ENCODE measurements at places on chromosomes 7 and 10. TPM values are rescaled to one million over a fixed set of nuclear protein-coding genes. Genes with fewer than 3 reads are reported as not detected.
A peak's percentile ranks its signal among the peaks of the same experiment; 100 is the strongest.

DNA sequence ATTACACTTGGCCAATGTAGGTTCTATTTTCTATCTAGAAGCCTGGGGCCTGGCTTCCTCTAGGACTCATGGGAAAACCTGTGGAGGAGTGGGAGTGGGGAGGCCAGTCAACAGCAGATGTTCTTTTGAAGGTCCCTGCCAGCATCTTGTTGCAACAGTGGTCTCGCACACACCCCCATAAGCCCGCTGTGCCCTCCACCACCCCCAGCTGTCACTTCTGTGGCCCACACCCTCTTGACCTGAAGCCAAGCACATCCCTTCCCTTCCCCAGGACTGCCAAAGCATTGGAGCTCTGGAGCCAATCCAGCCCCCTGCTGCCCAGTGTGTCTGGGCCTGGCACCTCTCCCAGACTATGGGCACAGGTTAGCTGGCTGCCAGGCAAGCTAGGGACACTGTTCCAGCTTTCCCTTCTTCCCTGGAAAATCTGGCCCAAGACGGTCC is 1.9 kb upstream of the STX1A start:
- H3K27ac ChIP-seq, result peak overlapping the region; percentile 34
- no peaks in the 10 kb centered on the region for H3K27me3 ChIP-seq
- peak; percentile 87 for DNase-seq
- no peak overlapping the region for H3K4me3 ChIP-seq
- H3K4me1 ChIP-seq, result peaks cover 34% of the 10 kb centered on the region
- no peaks in the 10 kb centered on the region for H3K36me3 ChIP-seq

Gene PRLHR
- not detected for total RNA-seq

- peaks cover 15% of the 10 kb centered on the region for H3K4me1 ChIP-seq
- H3K27ac ChIP-seq, result no peak overlapping the region
- H3K4me3 ChIP-seq, result no peak overlapping the region
- no peak for DNase-seq
- H3K36me3 ChIP-seq, result no peaks in the 10 kb centered on the region
Observed at GRCh38 chr7:127803626-127804025, 151.6 kb downstream of the SND1 start.

DNA sequence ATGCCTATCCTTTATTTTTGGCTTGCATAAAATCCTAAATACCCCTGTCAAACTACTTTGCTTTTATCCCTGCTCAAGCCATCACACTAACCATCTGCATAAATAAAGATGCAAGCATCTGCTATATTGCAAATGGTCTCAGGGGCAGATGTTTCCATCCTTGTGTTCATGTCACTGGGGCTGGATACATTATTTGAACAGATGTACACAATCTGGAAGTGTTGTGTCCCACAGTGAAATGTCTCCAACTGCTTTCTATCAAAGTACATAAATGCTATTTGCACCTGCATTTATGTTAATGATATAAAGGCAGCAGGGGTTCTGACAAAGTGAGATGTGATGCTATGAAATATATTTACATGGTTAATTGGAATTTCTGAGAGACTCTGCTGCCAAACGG is 163.1 kb downstream of the ZNF438 start:
- H3K4me1 ChIP-seq, result no peaks in the 10 kb centered on the region
- H3K36me3 ChIP-seq, result no peaks in the 10 kb centered on the region
- H3K4me3 ChIP-seq, result no peak overlapping the region
- no peak overlapping the region for H3K27ac ChIP-seq

Gene POMZP3
- 7.9 TPM for total RNA-seq
